ENCODE measurements at places on chromosomes 6 and 20.

DNA sequence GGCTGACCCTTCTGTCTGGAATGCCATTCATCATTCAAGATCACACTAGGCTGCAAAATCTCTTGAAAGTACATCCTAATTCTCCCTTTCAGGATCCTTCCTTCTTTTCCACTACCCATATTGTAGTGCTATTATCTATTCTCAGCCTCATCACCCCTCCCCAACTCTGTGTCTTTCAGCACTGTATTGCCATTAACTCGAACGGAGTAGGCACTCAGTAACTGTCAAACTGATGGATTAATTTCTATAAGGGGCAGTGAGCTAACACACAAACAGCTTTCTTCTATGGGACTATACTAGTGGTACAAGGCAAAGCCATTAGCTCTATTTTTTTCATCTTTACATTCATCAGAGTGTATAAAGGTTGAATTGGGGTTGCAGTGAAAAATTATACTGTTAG lies 46.6 kb downstream of the LAMA4 start:
- no peak for DNase-seq

DNA sequence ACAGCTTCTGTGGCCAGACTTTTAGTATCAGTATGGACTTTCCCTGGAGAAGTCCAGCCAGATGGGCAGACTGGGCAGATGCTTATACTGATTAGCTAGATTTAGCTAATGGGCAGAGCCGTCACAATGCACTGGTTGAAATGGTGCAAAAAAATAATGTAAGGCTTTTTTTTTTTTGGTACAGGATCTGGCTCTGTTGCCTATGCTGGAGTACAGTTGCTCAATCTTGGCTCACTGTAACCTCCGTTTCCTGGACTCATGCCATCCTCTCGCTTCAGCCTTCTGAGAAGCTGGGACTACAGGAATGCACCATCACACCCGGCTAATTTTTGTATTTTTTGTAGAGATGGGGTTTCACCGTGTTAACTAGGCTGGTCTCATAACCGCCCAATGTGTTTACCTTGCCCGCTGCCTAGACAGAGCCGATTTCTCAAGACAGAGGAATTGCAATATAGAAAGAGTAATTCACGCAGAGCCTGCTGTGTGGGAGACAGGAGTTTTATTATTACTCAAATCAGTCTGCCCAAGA lies 16.4 kb upstream of the KIFC1 start:
- peak; percentile 83 for DNase-seq

GRCh38 chr6:131368198-131368911 lies 204.7 kb upstream of the ARG1 start:
- DNase-seq, result peak; percentile 31

DNA sequence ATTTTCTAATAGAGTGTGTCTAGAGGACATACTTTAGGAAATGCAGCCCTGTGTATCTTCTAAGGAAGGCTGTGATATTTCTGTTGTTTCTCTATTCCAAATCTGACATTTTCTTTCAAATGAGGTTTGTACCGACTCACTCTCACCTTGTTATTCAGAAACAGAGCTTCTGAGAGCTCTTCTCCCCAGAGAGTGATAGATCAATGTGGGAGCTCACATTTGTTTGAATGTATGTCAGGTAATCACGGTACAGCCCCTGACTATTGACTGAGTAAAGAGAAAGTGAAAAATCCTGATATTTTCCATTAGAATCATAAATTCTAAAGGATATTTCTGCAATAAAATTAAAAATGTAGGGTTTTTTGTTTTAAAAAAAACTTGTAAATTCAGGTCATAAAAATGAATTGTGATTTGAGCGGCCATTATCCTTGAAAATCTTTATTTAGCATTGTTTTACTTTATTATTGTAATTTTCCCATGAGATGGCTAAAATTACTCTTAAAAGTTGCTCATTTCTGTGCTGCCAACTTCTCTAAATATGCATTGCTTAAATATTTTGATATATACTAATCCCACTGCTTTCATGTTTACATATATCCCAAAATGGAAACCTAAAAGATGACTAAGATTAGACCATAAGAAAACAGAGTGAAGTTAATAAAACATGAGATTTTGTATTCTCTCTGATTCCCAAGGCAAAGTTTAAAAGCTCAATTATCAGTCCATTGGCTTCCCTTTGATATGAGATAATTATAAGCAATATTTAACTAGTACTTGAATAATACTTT lies 1226.8 kb upstream of the CITED2 start:
- peak; percentile 84 for DNase-seq

GRCh38 chr6:148367411-148368024 lies 24.9 kb downstream of the SASH1 start:
- DNase-seq, result peak; percentile 32

GRCh38 chr20:57525328-57526086 lies 567 bp upstream of the CTCFL start:
- no peak for DNase-seq

DNA sequence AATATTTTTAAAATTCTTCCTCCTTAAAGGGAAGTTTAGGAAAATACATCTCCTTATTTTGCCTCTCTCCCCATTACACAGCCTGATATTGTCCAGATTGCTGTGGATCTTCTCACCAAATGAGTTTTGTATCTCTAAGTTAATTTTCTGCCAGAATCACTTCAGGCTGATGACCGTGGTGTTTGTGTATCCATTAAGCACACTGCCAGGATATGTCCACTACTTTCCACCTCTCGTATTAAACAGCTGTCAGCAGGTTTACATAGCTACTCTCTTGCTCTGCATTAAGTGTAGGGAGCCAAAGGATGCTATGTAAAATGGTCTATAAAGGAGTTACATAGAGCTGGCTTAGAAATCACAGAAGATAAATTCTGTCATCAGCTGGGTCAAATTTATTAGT lies 201.1 kb downstream of the ZFAND3 start:
- DNase-seq, result no peak

DNA sequence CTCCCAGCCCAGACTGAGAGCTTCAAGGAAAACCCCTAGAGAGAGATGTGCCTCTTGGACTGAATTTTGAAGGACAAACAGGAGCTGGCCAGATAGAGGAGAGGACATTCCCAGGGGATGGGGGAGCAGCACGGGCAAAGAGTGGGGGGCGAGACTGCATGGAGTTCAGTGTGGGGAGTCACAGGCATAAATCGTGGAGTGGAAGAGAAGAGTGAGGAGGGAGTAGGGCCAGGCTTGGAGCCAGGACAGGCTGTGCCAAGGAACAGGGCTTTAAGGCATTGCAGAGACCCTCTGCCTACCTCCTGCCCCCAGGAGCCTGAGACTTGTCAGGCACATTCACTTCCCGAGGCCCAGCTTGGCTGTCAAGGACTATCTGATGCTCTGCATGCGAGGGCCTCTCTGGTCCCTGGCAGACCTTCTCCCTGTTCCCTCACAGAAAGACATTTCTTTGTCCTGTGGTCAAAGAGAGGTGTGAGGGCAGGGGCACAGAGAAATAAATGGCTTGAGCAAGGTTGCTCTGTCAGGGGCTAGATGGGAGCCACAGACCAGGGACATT lies 5.2 kb upstream of the SLC22A7 start:
- no peak for DNase-seq

DNA sequence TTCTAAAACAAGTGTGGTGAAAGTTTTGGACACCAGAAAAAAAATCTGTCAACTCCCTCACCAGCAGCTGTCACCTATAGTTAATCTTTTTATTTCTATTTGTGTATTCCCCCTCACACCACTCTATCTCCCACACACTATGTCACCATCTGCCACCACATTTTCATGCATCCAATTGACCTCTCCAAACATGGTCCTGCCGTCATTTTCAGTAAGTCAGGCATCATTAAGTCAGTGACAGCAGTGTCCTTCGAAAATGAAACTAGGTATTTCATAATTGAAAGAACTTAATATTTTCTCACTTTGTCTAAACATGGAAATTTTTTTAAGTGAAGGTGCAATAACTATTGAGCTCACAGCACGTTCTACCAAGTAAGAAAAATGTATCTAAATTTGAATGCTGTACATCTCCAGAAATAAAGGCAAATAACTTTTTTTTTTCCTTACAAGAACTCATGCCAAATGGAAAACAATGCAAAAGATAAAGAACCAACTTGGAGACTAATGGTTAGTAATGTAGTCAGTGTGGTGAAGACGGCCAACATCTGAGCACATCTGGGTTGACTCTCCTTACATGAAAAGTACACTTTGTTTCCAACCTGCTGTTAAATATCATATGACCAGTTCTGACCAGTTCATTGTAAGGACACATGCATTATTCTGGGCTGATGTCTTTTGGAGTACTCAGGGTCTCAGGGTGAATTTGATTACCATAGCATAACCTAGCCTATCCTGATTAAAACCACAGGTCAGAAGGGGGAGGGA lies 623.3 kb upstream of the MANEA start:
- no peak for DNase-seq

DNA sequence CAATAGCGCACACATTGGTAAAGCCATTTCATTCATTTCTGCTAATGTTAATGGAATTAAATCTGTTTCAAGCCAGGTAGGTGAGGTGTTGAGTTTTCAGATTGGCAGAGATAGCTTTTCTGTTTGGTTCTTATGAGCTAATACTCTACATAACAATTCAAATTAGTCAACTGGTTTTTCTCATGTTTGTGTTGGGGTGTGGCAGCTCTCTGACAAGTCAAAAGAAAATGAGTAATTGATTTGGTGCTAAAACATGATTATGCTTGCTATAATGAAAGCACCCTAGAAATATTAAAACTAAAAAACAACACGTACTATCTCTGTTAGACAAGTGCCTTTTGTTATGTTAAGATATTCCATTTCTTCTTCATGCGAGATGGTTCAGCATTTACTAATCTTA lies 13.6 kb downstream of the PPP1R14C start:
- DNase-seq, result no peak

- DNase-seq, result peak; percentile 34
Observed at GRCh38 chr6:85482206-85482904, 32.5 kb downstream of the NT5E start.

GRCh38 chr6:41092421-41093140 lies 19.8 kb downstream of the NFYA start:
- DNase-seq, result peak; percentile 24
